ENCODE measurements at places on chromosomes 6 and 20.
A peak's percentile ranks its signal among the peaks of the same experiment; 100 is the strongest.

DNA sequence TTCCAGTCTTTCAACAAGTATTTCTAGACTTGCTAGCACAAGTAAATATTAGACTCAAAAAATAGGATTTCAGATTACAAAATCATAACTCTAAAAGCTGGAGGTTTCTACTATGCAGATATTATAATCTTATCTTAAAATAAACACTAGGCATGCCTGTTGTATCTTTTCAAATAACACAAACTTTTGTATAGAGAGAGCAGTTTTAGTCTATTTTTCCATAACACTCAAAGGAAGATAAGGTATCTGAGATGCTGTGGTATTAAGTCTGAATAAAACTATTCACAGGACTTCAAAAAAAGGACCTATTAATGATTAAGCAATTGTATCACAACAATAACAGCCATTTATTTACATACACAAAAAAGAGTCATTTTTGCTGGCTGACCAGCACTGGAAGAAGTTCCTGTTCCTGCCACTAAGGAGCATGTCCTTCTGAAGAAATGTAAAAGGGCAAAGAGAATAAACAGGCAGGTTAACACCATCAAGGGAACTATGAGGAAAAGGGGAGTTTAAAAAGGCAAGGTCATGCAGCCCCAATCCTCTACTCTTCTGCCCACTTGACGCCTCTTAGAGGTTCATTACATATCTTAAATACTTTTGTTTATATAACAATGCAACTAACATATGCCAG, 39.4 kb downstream of the REPS1 start:
- no peak for DNase-seq

- DNase-seq, result no peak
Observed at GRCh38 chr20:33345342-33345741, 56.0 kb downstream of the CDK5RAP1 start.

DNA sequence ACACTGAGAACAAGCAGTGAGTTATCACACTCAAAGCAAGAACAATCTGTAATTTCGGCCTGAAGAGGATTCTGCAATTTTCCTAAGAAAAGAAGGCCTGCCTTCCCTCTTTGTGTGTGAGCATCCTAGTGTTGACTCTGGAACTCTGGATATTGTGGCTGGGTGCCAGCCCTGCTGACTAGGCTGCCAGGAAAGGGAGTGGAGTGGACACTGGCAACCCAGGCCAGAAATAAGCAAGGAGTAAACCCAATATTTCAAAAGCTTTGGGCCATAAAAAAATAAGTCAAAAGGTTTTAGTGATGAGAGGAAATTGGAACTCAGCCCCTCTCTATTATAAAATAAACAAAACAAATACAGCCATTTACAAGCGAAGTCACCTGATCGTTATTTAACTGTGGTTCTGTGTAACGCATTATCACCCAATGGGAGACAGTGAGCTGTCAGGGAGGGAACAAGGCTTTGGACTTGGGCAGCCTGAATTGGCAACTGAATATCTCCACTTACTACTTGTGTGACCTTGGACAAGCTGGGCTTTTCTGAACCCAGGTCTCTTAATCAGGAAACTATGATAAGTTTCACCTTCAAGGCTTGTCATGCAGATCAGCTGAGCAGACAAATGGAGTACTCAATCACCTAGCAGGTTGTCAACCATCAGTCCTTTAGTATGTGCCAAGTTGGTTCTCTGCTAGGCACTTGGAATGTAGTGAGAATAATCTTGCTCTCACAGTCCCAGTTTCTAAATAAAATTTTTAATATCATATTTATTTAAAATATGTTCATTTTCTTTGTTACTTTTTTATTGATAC, 196.2 kb downstream of the PAX1 start:
- DNase-seq, result no peak

DNA sequence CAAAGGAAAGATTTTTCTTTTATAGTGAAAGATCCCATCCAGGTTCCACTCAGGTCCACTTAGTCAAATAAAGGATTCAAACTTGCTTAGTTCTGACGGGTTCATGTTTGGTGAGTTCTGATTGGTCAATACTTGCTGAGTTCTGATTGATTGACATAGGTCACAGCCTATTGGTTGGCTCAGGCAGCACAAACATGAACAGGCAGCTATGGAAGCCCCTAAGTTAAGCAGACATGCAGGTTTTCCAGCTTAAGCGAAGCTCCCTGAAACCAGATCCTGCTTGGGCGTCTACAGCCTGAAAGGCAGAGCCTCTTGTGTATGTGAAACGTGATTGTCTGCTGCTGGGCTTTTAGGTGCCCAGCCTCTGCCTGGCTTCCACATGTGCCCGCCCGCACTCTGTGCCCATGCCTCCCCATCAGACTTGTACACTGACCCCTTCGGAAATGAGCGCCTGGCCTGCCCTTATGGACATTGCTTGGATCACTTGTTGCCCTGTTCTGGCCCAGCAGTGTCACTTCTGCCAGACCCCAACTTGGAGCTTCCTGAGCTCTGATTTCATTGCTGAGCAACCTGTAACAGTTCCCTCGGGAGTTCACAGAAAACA, 45.4 kb upstream of the ECI2 start:
- DNase-seq, result no peak

DNA sequence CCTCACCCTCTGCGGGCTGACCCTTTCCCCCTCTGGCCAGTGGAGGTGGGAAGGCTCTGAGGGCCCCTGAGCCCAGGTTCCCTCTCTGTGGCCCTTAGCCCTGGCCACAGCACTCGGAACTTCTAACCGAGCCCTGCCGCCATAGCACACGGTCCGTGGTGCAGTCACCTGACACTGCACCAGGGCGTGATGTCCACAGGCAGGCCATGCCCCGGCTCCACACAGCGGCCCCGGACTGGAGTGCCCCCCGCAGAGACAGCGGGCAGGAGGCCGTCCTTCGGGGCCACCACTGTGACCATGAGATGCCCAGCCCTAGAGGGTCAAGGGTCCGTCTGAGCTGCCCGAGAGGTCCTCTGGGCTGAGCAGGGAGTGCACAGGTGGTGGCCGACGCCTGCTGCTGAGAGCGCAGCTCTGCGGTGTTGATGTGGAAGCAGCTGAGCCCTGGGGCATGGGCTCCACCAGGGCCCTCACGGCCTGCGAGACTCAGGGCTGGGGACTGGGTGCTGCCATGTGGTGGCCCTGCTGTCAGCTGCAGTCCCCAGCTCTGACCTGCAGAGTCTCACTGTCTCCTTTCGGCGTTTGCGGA, 11.2 kb upstream of the BHLHE23 start:
- no peak for DNase-seq

DNA sequence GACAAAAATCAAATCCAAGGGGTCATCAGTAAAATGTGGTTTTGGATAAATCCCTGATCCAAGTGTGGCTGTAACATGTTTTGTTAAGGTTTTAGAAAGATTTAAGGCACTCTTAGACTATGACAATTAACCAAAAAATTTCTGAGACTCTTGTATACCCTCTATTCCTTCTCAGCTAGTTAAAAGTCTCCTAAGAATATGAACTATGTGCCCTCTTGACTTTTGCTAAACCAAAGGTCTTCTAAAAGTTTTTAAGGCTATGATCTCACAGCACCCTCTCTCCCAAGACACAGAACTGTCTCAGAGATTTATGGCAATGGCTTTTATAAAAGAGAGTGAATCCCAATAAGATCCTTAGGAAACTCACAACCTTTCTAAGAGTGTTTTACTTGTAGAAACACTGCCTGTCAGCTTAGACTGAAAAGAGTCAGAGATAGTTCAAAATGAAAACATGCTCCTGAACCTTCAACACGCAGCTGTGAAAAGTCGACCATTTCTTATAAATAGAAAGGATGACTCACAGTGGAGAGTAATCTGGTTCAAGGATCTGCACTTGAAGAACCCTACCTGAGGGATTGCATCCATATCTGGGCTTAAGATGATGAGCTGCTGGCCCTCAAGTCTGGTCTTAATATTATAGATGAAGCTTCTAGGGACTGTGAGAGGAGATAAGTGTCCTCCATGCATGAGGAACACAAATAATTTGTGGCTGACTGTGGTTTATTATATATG, 388.4 kb upstream of the GJE1 start:
- no peak for DNase-seq

DNA sequence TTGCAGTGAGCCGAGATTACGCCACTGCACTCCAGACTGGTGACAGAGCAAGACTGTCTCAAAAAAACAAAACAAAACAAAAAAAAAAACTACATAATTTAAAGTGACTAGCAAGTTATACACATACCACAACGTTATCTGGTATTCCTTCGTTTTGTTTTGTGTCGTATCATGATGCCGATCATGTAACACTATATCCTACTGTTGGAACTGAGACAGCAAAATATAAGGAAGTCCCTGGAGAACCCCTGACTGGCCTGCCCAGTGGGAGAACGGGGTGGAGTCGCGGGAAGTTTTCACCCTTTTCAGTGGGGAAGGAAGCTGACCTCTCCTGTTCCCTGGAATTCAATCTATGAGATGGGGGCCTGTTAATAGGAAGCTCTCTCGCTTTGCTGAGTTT, 15.1 kb downstream of the SOX4 start:
- no peak for DNase-seq

- no peak for DNase-seq
Observed at GRCh38 chr6:134830194-134830593, 119.7 kb downstream of the ALDH8A1 start.

GRCh38 chr20:50251992-50252511, 61.4 kb downstream of the CEBPB start:
- no peak for DNase-seq

DNA sequence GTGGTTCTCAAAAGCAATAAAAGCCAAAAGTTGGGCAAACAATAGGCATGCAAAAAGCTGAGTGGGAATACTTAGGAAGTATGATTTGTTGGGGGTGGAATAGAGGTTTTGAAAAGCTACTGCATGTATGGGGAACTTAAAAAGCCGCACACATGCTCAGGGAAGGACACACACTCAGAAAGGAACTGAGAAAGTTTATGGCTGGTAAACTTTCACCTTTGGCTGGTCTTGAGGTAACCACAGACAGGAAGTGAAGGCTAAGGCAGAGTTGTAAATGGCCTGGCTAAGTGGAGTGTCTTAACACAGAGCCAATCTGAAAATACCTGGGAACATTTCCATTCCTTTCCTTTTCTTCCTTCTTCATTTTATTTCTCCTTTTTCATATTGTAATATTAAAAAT, 134.5 kb upstream of the EXOC2 start:
- DNase-seq, result no peak

DNA sequence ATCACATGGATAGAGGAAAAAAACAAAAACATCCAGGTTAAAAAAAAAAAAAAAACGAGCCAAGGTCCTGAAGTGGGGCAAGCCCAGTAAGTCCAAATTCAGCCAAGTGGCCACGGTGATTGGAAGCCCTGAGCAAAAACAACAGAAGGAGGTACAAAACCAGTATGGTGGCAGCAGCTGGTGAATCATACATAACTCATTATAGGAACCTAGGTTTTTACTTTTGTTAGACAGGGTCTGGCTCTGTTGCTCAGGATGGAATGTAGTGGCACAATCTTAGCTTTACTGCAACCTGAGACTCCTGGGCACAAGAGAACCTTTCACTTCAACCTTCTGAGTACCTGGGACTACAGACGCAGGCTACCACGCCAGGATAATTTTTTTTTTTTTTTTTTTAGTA, 22.7 kb upstream of the MYB start:
- DNase-seq, result no peak

DNA sequence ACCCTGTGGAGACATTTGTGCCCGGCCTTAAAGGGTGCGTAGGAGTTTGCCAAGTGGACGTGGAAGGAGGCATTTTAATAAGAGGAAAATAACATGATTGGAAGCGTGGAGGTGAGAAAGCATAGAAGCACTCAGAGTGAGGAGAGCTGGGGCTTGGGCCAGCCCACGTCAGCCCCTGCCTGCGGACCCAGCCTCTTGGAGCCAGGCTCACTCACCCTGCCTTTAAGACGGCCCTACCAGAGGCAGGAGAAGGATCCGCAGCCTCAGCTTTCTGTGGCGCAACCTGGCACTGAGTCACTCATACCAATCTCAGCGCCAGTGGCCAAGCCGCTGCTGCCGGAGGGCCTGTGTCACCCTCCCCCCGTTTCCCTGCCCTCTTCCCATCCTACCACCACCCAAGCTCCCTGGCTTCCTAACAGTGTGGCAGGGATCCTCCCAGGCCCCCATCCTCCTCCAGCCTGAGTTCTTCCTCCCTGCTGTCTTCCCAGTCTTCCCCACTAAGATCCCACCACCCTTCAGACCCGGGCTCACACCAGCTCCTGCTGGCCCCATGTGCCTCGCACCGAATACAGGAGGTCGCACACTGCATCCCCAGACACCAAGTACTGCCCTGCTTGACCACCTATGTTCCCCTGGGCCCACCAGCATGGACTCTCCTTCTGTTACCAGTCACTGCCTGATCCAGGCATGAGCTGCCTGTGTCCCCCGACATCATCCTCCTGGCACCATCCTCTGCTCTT, 285.2 kb downstream of the UST start:
- peak; percentile 32 for DNase-seq

GRCh38 chr6:15709651-15710269, 46.9 kb upstream of the DTNBP1 start:
- no peak for DNase-seq

DNA sequence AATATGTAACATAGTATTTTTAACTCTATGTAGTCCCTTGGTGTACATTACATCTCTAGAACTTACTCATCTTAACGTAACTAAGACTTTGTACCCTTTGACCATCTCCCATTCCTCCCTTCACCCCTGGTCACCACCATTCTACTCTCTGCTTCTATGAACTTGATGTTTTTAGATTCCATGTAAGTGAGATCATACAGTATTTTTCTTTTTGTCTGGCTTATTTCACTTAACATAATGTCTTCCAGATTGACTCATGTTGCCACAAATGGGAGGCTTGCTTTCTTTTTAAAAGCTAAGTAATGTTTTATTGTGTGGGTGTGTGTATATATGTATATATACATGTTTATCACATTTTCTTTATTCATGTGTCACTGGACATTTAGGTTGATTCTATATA, 55.8 kb downstream of the TMEM200A start:
- no peak for DNase-seq

- DNase-seq, result no peak
Observed at GRCh38 chr6:30263734-30264133, 50.5 kb upstream of the TRIM26 start.

- DNase-seq, result no peak
Observed at GRCh38 chr6:152973916-152974315, 8.9 kb downstream of the FBXO5 start.

DNA sequence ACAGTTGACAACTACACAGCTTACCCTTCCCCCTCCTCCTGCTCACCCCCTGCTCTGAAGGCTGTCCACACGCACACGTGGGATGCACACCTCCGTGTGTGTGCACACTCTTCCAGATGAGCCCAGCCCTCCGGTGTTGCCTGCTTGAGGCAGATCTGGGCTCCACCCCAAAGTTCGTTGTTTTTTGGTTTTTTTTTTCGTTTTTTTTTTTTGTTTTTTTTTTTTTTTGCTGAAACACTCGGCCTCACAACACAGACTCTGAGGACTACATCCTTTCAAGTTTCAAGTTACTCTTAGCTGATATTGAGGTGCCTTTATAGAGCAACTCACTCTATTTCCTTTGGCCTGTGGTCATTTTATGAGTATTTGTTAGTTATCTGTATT, 88.2 kb downstream of the RREB1 start:
- DNase-seq, result peak; percentile 13

DNA sequence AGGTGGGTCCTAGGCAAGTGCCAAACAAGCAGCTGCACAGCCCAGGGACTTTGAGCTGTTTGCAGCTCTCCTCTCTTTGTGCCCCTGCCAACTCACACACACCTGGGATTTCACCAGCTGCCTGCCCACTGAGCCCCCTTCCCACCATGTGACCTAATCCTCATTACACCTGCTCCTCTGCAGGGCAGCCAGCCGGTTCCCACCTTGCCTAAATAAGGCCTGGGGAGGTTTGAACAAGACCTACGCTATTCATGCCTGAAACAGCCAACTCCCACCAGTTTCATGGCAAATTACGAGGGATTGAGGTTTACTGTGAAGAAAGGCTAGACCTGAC, 92.6 kb upstream of the SOX4 start:
- DNase-seq, result no peak

Data from CD4-positive, alpha-beta T cell treated with Interleukin-6 at 100 ng/mL for 8 hours (primary cell).